ENCODE measurements at places on chromosomes 3 and 15.

- no peak for DNase-seq
Measured at GRCh38 chr15:89542369-89542768, 32.9 kb upstream of the TICRR start.

GRCh38 chr3:149575961-149576564 lies 81.8 kb downstream of the WWTR1 start:
- no peak for DNase-seq

DNA sequence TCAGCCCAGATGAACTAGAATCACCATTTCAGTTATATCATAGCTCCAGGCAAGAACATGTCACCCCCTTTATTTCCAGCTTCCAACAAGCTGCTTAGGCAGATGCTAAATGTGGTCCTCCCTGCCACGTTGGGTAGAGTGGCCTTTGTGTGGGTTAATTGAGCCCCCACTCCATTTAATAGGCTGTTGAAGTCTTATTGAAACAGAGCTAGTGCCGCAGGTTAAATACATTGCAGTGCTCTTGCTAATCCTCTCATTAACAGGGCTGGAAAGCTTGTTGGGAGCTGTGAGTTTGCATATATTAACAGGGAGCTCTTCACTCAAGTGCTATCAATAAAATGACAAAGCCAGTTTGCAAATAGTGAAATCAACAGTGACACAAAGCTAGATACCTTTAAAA lies 248.4 kb upstream of the CMC1 start:
- no peak for DNase-seq

DNA sequence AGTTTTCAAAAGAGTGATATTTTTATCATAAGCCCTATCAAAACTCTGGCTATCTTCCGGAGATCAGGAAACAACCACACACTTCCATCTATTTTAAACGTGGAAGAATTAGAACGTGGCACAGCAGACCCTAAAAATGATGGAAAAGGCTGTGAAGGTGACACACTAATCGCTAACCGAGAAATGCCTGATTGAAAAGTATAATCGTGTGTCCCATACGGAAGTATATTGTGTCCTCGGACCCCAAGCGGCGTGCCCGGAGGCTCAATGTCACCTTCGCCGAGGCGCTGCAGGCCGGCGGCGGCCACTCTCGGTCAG lies 642 bp downstream of the COX5A start:
- DNase-seq = no peak

DNA sequence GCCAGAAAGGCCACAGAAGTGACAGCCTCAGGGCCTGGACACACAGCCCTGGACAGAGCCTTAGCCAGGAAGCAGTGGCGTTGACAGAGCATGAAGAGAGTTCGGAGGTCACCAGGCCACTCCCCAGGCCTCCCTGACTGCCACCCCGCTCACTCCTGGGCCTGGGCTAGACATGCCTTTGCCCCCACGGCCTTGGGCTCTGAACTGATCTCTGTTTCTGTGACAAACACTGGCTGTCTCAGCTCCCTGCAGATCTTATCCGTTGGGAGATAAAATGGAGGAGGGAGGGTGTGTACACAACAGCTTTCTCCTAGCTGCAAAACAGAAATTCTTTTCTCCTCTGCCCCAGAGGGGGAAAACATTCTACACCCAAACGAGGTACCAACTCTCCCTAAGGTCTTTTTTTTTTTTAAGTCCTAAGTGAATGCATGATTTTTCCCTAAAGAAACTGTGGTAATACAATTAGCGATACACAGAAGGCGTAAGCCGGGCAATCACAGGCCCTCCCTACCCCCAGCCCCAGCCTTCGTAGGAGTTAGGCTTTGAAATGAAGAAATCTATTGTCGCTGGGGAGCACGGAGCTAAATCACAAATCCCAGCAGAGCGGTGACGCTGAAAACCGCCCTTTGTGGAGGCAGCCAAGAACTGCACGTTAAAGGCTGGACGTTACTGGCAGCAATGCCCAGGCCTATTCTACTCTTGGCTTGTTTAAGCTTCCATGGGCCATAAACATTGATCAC lies 45.0 kb downstream of the SRGAP3 start:
- no peak for DNase-seq

- DNase-seq = no peak
Measured at GRCh38 chr3:133821767-133822638, 16.4 kb downstream of the SRPRB start.

- DNase-seq = no peak
Measured at GRCh38 chr3:101849714-101850245, 466 bp downstream of the NFKBIZ start.

GRCh38 chr3:65888980-65889706 lies 149.6 kb downstream of the MAGI1 start:
- no peak for DNase-seq

GRCh38 chr3:67431887-67432286 lies 222.5 kb downstream of the SUCLG2 start:
- DNase-seq = no peak

GRCh38 chr3:23094890-23095462 lies 108.2 kb upstream of the UBE2E2 start:
- no peak for DNase-seq

DNA sequence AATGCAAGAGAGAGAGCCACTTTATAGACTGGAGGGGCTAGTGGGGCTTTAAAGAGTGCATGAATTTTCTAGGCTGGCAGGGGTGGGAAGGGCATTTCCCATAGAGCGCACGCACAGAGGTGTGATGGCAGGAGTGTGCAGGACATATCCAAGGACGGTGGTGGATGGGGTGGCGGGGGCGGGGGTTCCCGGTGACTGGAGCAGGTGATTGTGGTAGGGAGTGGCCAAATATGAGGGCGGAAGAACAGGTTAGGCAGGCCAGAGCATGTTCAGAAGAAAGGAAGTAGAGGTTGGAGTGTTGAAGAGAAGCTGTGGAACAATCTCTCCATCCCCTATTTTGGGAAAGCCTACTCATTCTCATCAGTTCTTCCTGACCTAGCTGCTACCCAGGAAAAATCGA lies 18.1 kb downstream of the FAM81A start:
- no peak for DNase-seq

GRCh38 chr3:134150476-134150875 lies 100.2 kb downstream of the RYK start:
- no peak for DNase-seq
